ENCODE measurements at places on chromosomes 6 and 20.
A peak's percentile ranks its signal among the peaks of the same experiment; 100 is the strongest.

DNA sequence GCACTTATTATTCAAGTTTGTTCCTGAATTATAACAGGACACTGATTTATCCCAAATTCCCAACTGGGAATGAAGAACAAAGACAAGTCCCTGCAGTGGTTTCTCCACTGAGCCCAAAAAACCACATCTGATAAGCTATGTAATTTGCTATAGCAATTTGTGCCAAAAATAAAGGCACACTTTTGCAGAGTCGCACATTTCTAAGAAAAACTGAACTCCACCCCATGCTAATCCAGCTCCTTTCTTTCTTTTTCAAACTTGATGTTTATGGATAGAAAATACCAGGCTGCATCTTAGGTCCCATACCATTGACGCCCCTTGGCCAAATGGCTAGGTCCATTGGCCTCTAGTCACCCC, 170.2 kb upstream of the CITED2 start:
- no peak for DNase-seq

- peak; percentile 56 for DNase-seq
These were observed 25.3 kb downstream of the BFSP1 start for GRCh38 chr20:17505636-17506517.

DNA sequence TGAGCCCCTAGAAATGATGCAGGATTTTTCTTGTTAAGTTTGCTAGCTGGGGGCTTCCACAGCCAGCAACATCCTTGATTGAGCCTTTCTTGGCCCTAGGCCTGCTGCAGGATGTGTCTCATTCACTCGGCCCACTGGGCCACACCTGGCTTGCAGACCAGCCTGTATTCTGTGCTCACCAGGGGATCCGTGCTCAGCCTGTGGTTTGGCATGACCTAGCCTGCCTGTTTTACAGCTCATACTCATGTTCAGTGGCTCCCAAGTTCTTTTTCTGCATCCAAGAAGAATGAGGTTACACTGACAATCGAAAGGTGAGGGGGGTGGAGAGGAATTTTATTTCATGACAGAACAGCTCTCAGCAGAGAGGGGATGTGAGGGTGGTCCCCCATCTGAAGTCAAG, 263.4 kb downstream of the RIMS1 start:
- no peak for DNase-seq

DNA sequence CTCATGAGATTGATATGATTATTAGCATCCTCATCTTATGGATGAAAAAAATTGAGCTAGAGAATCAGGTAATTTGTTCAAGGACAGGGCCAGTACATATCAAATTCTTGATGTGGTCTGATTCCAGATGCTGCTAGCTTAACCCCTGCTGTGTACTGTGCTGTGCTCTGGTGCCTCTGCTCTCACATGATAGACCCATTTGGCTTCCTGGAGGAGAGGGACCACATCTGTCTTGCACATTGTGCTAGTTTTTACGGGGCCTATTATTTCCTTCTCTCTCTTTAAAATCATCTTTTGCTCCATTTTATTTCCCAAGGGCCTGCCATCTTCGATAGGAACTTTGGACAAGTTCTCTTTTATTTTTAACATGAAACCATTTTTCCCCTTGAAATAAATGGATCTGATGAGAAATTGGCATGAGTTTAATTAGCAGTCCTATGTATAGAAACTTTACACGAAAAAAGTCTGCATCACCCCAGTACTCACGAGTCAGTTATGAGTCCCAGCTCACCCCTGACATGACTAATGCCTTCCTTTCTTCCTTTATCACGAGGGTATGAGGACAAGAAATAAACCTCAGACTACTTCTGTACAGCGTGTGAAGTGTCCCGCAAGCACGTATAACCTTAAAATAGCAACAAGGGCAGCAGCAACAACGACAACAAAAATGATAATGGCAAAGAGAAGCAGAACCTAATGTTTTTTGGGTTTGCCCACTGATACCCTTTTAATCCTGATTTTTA, 26.5 kb downstream of the CD109 start:
- no peak for DNase-seq

- DNase-seq: no peak
These were observed 4.4 kb downstream of the FIG4 start for GRCh38 chr6:109695468-109695867.

- DNase-seq: no peak
These were observed 38.6 kb downstream of the PREP start for GRCh38 chr6:105364243-105364642.

DNA sequence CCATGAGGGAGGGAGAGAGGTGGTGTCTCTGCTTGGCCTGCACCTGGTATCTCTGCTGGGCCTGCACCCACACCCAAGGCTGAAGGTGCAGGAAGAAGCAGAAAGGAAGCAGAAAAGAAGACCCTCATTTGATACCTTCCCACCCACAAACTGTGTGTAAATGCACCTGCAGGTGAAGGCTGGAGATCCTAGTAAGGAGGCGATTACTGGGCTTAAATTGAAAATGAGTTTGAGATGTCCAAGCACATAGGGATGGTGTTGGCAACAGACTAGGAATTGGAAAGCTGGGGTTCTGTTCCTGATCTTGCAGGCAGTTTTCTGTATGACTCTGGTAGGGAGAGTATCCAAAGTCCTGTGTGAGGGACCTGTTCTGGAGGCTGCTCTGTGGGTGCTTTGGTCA, 74.7 kb downstream of the LYRM2 start:
- no peak for DNase-seq

GRCh38 chr20:61772828-61773631, 292.7 kb downstream of the TAF4 start:
- DNase-seq: no peak

GRCh38 chr20:44485078-44485829, 9.6 kb downstream of the TTPAL start:
- no peak for DNase-seq

DNA sequence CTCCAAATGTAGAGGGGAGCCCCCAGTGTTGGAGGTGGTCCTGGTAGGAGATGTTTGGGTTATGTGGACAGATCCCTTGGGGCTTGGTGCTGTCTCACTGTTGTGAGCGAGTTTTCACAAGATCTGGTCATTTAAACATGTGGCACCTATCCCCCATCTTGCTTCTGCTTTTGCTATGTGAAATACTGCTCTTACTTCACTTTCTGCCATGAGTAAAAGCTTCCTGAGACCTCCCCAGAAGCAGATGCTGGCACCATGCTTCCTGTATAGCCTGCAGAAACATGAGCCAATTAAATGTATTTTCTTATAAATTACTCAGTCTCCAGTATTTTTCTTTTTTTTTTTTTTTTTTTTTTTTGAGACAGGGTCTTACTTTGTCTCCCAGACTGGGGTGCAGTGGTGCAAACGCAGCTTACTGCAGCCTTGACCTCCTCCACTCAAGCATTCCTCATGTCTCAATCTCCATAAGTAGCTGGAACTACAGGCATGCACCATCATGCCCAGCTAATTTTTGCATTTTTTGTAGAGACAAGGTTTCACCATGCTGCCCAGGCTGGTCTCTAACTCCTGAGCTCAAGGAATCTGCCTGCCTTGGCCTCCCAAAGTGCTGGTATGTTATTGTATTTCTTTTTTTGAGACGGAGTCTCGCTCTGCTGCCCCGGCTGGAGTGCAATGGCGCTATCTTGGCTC, 177.1 kb downstream of the ALDH8A1 start:
- no peak for DNase-seq

- DNase-seq: peak; percentile 28
These were observed 3.6 kb downstream of the IPCEF1 start for GRCh38 chr6:154352898-154353585.

DNA sequence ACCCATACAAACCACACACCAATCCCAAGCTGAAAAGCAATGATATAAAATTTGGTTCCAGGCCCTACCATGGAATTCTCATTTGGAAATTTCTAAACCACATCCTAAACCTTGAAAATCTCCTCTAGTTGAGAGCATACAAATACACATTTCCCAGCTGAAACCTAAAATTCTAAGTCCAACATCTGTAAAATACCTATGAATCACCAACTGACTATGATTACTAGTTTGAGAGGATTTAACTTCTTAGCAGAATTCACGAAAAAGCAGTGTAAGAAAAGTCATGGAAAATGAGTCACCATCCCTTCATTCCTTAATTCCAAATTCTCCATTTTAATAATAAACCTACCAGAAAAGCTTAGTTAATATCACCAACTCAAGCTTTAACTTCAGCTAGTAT, 15.4 kb downstream of the RANBP9 start:
- DNase-seq: no peak

DNA sequence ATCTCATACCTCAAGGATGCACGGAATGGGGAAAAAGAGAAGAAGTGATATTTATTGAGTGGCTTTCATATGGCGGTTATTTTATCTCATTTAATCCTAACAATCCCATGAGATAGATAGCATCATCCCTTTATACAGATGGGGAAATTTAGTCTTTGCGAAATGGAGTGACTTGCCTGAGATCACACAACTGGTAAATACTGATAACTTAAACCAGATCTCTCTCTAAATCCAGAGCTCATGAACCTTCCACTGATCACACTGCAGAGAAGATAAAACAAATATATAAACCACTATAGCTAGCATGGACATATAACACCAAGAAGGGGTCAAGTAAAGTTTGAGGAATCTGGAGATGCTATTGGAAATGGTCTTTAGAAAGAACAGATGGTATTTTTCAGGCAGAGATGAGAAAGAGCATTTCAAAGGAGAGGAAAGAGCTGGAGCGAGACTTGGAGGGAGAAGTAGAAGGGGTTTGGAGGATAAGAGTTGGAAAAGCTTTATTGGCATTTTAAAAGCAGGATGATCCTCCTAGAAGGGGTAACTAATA, 139.8 kb upstream of the TNFAIP3 start:
- no peak for DNase-seq

DNA sequence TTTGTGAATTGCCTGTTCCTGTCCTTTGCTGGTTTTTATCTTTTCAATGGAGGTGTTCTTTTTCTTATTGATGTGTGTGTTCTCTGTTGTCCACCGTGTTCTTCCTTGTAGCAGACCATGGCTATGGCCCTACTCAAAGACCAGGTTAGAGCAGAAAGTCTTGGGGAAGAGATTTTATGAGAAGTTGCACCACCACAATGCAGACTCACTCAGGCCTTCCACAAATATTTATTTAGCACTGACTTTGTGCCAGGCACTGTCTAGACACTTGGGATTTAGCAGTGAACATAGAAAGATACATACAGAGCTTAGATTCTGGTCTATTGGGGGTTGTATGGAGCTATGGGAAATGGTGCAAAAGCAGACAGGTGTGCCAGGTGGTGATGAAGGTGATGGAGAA, 98.8 kb downstream of the DTD1 start:
- no peak for DNase-seq

DNA sequence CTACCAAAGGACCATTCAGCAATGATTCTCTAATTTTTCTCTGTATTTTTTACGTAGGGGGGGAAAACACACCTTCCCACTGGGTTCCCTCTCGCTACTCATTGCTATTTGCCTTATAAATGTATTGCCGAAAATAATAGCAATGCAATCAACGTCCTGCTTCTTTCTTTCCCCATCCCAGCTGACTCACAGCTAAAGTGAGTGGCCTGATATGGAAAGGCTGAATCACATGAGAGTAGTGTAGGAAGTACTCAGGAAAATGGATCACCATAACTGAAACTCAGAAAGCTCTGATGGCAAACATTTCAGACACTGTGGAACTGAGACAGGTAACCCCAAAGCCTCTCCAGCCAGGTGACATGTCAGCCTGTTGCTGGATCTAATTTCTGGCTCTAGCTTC, 49.3 kb upstream of the SRPK1 start:
- no peak for DNase-seq

GRCh38 chr6:136347847-136348246, 58.2 kb upstream of the BCLAF1 start:
- DNase-seq: no peak

DNA sequence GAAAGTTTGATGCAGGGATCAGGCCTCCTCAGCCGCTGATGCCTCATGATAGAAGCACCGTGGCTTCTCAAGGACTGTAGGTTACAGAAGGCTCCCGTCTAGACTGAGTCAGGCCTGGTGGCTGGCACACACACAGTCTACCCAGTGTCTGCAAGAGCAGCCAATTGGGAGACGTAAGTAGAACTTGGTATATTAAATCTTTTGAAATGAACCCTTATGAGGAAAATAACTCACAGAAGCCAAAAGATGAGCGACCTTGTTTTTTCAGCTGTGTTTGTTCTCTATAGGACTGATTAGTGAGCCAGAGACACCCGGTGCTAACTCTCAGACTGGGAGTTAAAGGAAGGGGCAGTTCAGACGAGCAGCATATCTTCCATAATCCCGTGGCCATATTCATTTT, 5.9 kb upstream of the PDE10A start:
- no peak for DNase-seq

DNA sequence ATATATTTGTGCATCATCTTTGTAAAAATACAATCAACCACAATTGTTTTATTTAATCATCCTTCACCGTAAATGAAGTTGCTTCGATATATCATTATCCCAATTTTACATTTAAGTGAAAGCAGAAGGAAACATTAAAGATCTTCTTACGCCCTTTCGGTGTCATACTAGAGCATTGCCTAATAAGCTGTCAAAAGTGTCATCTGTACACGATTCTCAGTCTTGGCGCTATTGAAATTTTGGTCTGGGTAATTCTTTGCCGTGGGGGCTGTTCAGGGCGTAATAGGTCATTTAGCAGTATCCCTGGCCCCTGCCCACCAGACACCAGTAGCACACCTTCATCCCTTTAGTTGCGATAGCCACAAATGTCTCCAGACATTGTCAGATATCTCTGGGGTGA, 40.4 kb upstream of the TMEM170B start:
- DNase-seq: no peak

GRCh38 chr20:46592580-46593362, 42.3 kb upstream of the OCSTAMP start:
- no peak for DNase-seq

DNA sequence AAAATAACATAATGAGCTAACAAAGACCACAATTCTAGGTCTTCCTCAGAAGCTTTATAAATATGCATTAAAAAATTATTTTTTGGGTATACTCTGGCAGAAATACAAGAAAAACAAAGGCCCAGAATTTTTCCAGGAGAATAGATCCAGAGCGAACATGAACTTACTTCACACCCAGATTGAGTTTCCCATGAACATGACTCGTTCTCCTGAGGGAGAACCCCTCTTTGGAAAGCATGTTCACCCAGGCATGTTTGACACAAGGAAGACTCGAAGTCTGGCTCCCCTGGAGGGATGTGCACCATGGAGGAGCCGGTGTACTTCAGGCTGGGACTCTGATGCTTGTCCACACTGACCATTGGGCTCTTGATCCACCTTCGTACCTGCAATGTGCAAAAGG, 56.1 kb downstream of the SGK1 start:
- DNase-seq: no peak

DNA sequence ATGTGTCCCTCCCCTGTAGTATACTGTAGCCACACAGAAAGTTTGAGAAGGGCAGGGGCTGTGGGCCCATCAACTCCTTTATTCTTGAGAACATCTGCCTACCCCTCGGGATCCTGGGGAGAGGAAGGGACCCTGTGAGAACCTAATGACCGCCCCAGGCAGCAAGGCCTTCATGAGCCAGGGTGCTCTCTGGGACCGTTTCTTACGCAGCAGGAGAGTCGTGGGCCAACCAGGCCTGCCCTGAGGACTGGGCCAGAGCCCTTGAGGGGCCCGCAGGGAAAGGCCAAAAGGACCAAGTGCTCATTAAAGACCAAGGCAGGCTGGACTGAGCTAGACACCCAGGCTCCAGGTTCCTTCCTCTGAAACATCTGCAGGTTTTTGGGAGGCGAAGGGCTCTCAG, 5.2 kb downstream of the SGK2 start:
- DNase-seq: no peak
